ENCODE measurements at places on chromosomes 2 and 18.

GRCh38 chr2:137369106-137369505 lies 595.2 kb upstream of the HNMT start:
- DNase-seq = no peak

DNA sequence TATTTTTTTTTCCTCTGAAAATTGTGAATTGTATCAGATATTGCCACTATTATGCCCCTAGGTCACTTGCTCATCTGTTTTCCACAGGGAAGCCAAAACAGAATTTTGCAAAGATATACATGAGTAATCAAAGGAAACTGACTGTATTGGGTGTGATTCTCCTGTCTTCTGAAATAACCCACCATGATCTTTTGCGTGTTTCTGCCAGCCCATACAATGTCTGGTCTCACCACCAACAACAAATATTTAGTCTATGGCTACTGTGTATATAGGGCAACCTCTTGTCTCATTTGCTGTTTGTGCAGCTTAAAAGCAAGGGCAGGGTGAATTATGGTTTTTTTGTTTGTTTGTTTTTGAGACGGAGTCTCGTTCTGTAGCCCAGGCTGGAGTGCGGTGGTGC lies 26.5 kb downstream of the EPAS1 start:
- no peak for DNase-seq

- no peak for DNase-seq
These were observed 20.7 kb upstream of the MFSD6 start for GRCh38 chr2:190387422-190387821.

DNA sequence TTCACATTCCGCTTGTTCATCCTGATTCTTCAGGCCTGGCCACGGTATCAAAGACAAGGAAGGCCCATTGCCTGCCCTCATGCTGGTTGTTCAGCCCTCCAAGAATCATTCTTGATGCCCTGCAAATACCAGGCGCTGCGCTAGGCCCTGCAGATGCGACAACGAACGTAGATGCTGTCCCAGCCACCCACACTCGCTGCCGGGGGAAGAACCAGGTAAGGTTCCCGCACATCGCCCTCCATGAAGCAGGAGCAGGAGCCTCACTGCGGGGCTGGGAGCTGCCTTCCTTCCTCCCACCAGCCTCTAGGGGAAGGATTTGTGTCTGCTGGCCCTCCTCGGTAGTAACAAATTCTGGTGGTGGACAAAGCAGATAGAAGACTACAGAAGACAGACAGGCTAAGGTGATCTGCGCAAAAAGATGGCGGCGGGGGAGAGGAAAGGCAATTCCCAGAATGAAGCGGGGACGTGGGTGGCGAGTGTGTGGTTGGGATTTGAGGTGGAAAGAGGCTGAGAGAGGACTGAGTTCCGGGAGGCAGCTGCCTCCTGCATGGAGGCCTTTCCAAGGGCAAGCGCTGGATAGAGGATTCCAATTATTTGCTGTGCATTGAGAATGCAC lies 19.8 kb upstream of the GPR55 start:
- no peak for DNase-seq

GRCh38 chr18:61132031-61132430 lies 201.2 kb upstream of the CDH20 start:
- DNase-seq = no peak

- DNase-seq = no peak
These were observed 187.7 kb downstream of the PRPF40A start for GRCh38 chr2:152529420-152530115.

GRCh38 chr18:49214706-49215105 lies 245.7 kb downstream of the DYM start:
- DNase-seq = no peak

DNA sequence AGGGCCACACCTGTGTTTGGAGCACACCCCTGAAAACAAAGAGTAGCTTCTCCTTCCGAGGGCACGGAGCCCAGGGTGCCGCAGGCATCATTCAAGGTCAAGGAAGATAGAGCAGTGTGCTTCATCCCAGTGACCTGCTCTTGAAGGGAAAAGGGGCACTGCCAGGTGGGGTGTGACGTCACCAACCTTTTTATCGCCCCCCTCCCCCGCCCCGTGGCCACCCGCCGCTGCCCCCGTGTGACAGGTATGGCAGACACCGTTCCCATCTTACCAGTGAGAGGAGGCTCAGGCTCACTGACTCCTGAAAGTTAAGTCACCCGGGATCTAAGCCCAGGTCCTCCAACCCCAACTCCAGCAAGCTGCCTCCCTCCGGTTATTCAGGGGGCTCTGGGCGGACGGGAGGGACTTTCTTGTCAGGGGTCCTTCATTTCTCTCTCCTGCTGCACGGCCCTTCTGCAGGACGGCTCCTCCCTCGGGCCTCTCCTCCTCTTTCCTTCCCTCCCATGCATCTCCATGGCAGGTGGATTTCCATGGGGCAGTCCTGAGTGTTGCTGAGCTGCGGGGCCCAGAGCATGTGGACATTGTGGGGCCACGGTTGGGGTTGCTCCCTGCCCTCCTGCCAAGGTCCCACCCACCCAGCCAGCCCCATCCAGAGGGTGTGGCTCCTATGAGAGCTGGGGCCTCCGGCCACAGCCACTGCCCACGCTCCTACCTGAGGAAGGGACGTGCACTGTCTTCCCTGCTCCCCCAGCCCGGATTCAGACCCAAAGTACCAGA lies 114.1 kb upstream of the HDAC4 start:
- DNase-seq = no peak

DNA sequence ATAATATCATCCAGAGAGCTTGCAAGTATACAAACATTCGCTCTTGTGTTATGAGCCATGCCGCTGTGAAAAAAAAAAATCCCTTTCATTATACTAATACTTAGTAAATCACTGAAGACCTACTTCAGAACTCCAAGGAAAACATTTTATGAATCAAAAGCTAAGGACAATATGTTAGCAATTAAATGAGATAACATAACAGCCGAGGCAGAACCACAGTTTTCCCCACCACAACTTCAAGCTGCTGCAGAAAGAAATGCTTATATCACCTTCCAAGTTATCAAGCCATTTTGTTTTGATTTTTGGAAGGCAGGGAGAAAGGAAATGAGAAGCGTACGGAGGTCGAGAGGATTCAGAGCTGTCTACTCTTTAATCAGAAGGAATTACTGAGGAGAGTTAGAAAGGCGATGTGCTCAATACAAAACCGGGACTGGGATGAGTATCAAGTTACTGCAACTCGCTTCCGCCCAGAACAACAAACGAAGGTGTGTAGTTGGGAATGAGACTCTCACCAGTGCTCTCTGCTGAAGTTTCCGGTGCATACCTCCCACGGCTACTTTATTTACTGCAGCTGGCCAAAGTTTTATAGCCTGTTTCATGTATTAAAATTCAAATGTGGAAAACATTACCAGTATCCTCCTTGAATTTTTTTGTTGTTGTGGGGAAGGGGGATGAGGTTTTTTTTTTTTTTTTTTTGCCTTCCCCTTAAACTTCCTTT lies 292.2 kb upstream of the CCDC68 start:
- peak; percentile 67 for DNase-seq

DNA sequence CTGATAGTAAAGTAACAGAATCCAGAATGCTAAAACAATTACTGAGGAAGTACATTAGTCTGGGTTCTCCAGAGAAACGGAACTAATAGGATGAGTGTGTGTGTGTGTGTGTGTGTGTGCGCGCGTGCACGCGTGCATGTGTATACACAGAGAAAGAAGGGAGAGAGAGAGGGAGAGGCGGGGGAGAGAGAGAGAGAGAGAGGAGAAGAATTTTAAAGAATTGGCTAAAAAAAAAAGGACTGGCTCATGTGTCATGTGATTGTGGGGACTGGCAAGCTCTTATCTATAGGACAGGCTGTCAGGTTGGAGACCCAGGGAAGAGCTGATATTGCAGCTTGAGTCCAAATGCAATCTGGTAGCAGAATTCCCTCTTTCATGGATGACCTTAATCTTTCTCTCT lies 976.2 kb upstream of the CDH2 start:
- no peak for DNase-seq

- no peak for DNase-seq
These were observed 44.6 kb downstream of the SERPINB7 start for GRCh38 chr18:63819786-63820185.

DNA sequence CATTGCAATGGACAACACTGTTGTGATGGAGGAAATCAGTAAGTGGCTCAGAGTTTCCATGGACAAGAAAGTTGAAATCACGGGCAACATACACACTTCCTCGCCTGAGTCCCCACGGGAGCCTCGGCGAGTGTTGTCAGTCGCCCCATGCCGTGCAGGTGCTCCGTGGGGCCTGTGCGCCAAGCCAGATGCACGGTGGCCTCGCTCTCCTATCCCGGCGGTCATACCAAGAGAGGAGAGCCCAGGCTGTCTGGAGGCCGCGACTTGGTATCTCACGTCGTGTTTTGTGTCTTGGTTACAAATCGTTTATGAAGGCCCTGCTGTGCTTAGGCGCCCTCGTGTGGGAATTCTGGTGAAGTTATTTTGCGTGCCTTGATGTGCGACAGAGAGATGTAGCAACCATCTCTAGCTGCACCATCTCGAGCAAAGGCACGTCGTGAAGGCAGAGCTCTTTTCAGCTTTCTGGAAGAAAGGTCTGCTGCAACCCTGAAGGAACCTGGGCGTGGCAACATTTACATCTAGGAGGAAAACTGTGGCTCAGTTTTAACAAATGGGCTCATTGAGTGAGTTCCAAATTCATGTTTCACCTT lies 21.8 kb downstream of the ATG4B start:
- DNase-seq = peak; percentile 87

GRCh38 chr2:10389573-10389972 lies 58.6 kb downstream of the ODC1 start:
- DNase-seq = no peak

- DNase-seq = no peak
These were observed 273.8 kb upstream of the SLC14A2 start for GRCh38 chr18:45341454-45341853.

Data from fibroblast of pulmonary artery (primary cell).